Activated T-cell treated with anti-CD3 and anti-CD28 coated beads for 48 hours (primary cell): ENCODE measurements at places on chromosomes 2 and 18.

GRCh38 chr2:61432990-61433389 lies 37.9 kb downstream of the USP34 start:
- no peak for DNase-seq

- DNase-seq, result no peak
Observed at GRCh38 chr18:58911766-58912165, 47.1 kb downstream of the ZNF532 start.

DNA sequence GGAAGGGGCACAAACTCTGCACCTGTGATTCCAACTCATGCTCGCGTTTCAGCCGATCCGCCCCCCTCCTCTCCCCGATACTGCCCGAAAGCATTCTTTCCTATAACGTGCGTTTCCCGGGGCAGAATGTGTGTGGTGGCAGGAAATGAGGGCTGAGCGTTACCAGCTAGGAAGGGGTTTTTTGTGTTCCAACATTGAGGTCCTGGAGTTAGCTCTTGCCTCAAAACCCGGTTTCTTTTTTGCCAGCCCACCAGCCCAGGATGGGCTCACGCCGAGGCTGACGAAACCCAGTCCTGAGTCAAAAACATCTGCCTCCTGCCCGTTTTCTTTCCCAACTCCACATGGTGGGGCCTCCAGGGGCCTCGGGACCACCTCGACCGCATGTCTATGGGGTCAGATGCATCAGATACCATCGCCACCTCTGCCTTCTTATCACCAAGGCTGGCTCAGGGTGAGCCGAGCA lies 113.7 kb upstream of the COPS8 start:
- no peak for DNase-seq

GRCh38 chr2:39728941-39729351 lies 50.1 kb downstream of the THUMPD2 start:
- DNase-seq, result peak; percentile 3

GRCh38 chr2:46846536-46846935 lies 69.1 kb downstream of the MCFD2 start:
- no peak for DNase-seq

DNA sequence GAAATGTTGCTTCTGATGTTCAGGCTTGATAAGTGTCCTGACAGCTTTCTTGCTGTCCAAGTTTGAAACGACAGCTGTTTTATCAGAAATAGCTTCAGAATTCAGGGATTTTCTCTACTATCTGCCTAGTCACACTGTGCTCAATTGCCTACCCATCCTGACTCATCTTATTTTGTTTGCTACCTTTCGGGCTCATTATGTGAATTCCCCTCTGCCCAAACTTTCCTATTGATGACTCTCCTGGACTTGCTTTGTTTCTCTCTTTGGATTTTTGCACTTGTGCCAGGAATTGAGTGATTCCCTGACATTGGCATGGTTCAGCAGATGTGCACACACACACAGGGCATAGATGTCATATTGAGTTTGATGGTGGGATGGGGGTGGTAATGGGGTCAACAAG lies 1052.6 kb upstream of the PIK3C3 start:
- DNase-seq, result no peak

GRCh38 chr2:168851674-168852320 lies 38.4 kb downstream of the SPC25 start:
- no peak for DNase-seq

- no peak for DNase-seq
Observed at GRCh38 chr2:26492749-26493515, 15.0 kb upstream of the OTOF start.

- DNase-seq, result no peak
Observed at GRCh38 chr2:142290931-142291330, 160.1 kb upstream of the LRP1B start.

GRCh38 chr18:10139783-10140410 lies 226.1 kb downstream of the VAPA start:
- no peak for DNase-seq

DNA sequence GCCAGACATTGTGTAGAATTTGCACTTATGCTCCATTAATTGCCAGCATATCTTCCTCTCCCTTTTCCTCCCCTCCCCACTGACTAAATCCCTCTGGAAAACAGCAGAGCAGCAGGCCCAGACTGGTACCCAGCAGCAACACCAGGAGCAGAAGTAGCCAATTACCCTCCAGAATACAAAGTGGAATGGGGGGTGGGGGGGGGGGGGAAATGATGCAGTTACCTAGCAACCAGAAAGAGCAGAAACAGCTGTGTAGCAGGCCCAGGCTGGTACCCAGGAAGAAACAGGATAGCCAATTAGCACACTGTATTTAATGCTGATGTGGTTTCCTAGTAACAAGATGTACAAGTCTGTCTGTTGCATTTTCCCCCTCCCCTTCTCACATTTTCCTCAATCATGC lies 52.3 kb downstream of the KLF7 start:
- no peak for DNase-seq

GRCh38 chr2:187586011-187586641 lies 31.9 kb upstream of the TFPI start:
- no peak for DNase-seq

DNA sequence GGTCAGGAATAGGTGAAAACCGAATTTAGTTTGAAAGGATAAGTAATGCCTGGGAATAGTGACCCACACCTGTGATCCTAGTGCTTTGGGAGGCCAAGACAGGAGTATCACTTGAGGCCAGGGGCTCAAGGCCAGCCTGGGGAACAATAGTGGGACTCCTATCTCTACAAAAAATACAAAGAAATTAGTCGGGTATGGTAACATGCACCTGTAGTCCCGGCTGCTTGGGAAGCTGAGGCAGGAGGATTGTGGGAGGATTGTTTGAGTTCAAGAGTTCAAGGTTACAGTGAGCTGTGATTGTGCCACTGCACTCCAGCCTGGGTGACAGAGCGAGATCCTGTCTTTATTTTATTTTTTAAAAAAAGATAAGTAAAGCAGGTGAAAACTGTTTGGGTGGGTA lies 3.8 kb upstream of the MYO1B start:
- DNase-seq, result no peak

DNA sequence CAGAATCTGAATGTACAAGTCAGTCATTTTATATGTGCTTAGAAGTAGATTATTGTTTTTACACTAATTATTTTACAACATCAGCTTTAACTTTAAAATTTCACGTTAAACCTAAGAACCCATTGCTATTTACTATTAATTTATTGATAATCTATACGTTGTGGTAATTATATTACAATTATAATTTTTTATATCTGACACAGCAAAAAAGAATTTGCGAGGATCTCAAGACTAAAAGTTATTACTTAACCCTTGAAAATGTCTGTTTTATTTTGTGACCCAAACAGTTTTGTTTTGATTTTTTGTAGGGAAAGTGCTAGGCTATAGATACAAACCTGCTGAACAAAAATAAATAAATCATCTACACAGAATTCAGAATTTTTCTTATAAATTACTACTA lies 30.3 kb downstream of the BAZ2B start:
- DNase-seq, result no peak

DNA sequence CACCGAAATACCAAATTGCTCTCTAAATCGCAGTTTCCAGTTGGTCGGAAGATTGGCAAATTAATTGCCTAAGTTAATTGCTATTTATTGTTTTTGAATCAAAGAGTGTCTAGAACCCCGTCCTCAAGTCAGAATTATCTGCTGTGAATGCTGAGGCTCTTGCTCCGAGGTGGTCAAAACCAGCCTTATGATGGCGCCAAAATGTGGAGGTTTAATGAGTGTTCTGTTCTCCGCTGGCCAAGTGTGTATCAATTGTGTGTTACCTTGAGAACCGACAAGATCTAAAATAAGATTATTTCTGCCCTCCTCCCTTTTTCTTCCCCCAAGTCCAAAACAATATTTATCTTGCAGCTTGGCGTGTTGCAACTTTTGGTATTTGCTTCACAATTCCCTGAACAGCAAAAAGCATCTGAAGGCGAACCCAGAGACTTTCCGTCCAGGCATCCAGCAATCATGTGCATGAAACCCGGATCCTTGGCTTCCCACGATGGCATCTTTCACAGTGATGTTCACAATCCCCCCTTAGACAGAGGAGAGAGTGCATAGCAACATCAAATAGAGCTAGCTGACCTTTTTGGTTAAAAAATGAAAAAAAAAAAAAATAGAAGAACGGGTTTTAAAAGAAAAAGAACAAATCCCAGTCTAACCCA lies 323.0 kb downstream of the MYCN start:
- no peak for DNase-seq

DNA sequence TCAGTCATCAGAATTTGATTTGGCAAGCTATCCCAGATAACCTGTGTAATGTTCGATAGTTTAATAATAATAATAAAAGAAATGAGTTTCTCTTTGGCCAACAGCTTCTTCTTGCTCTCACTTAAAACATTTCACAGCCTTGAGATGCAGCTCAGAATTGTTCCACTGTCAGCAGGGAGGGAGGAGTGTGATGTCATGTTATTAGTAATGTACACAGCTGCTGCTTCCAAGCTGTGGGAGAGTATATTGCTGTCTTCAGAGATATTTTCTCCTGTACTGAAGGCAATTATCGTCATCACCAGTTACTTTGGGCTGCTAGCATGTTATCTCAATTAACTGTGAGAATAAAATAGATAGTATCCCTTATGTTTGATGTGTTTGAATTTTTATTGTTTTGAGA lies 146.9 kb upstream of the MAP3K20 start:
- DNase-seq, result no peak

DNA sequence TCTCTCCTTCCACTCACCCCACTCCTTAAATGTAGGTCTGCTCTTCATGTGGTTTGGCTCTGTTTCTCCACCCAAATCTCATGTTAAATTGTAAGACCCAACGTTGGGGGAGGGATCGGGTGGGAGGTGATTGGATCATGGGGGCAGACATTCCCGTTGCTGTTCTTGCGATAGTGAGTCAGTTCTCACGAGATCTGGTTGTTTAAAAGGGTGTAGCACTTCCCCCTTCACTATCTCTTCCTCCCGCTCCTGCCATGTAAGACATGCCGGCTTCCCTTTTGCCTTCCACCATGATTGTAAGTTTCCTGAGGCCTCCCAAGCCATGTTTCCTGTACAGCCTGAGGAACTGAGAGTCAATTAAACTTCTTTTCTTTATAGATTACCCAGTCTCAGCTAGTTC lies 1044.5 kb upstream of the POU3F3 start:
- DNase-seq, result no peak

- DNase-seq, result no peak
Observed at GRCh38 chr18:46411191-46411828, 245.7 kb downstream of the LOXHD1 start.

GRCh38 chr18:42437646-42438045 lies 482.6 kb downstream of the PIK3C3 start:
- DNase-seq, result no peak

GRCh38 chr18:37889963-37890362 lies 324.4 kb upstream of the CELF4 start:
- no peak for DNase-seq

GRCh38 chr2:124834331-124834730 lies 809.2 kb downstream of the CNTNAP5 start:
- no peak for DNase-seq

DNA sequence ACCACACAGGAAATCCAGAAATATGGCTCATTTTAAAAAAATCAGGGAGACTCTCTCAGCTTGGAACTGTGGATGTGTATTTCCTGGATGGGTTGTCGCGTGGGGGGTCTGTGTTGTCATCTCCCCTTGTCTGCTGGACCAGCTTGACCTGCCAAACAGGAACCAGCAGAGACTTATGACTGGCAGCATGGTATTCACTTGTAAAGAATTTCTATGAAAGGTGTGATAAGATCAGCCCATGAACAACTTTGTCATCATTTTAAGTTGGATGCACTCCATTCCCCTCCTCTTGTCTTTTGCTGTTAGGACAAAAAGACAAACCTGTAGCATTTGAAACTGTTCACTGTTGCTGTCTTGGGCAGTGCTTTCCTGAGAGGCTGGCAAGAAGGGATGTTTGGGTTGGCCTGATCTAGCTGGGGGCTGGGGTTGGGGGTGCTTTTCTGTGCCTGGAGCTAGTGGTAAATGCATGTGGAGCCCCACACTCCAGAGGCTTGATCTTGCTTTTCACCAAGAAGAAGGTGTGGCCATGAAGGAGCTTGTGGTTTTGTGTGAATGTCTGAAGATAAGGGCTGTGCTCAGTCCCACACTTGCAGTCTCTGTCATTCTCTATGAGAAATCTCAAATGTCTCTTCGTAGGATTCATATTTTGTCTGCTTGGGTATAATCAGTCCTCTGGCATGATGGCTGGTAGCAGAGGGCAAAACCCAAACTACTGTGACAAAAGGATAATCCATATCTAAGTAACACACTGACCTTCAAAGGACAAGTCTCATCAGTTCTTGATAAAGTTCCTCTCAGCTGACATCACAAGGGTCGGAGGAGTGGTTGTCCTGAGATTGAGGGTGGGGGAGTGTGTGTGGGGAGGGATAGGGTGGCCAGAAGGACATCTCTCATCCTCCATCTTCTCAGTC lies 39.0 kb downstream of the RALB start:
- no peak for DNase-seq

DNA sequence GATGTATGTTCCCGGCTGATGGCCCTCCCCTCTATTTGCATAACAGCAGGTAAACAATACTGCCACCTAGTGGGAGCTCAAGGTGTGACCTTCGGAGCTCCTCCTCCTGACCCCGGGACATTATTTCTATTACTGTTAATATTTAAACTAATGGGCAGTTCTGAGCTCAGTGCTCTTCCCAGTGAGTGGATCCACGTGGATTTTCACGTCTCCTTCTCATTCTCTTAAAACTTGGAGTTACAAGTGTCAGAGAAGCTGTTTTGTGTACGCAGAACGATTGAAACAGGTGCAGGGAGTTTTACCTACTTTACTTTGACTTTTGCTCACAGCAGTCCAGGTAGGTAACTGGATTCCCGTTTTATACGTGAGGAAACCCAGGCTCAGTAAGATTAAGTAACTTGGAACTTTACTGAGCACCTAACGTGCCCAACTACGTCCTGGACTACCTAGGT lies 127.3 kb downstream of the PRKCE start:
- DNase-seq, result peak; percentile 29

- no peak for DNase-seq
Observed at GRCh38 chr2:20221555-20221973, 3.4 kb downstream of the SDC1 start.

- no peak for DNase-seq
Observed at GRCh38 chr2:106996171-106996769, 110.3 kb upstream of the ST6GAL2 start.

DNA sequence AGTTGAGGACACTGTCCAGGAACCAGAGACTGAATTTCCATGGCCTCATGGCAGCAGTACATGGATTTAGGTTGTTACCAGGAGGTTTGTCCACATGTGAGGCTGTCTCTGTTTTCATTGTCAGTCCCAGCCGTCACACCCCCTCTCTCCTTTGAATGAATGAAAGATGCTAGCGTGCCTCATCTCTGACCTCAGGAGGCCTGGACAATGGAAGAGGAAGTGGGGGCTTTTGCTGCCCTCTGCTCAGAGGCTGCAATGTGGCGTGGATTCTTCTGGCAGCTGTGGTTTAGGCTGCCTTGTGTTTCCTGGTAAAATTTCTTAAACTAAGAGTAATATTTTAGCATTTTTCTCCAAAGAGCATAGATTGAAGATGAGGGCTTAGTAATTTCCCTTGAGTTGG lies 47.5 kb downstream of the RAB31 start:
- no peak for DNase-seq

DNA sequence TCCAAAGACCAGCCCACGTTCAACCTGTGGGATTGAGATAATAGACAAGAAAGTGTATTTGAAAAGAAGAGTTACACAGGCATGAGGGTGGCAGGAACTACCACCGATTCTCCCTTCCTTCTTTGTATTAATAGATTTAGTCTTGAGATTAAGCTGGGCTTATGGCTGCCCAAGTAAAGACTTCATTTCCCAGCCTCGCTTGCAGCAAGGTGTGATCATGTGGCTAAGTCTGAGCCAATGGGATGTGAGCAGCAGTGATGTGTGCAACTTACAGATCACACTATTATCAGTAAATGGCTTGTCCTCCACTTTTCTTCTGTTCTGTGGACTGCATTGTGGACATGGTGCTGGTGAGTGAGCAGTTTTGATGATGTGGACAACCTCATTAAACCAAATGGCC lies 101.7 kb downstream of the POLR1A start:
- no peak for DNase-seq
